ENCODE measurements at places on chromosomes 2 and 18. TPM values are rescaled to one million over a fixed set of nuclear protein-coding genes. Genes with fewer than 3 reads are reported as not detected.

The SOWAHC gene
- total RNA-seq: 24.1 TPM

The FZD7 gene
- 60.7 TPM for total RNA-seq

The SNTG2 gene
- total RNA-seq: 5.2 TPM

The DNAJC27 gene
- total RNA-seq: 8.0 TPM

The MSH6 gene
- 43.0 TPM for total RNA-seq

The CCDC178 gene
- 1.7 TPM for total RNA-seq

The MTX2 gene
- total RNA-seq: 26.2 TPM

The GLI2 gene
- 25.3 TPM for total RNA-seq

The ANKRD30BL gene
- not detected for total RNA-seq

DNA sequence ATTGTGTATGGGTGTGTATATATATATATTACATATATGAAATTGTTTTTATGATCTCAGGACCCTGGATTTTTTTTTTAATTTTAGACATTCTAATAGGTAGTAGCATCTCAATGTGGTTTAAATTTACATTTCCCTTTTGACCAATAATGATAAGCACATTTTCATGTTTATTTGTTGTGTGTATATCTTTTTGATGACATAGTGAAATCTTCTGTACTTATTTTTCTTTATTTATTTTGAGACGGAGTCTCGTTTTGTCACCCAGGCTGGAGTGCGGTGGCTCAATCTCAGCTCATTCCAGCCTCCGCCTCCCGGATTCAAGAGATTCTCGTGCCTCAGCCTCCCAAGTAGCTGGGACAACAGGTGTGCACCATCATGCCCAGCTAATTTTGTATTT lies 35.1 kb upstream of the CYBRD1 start:
- no peak for DNase-seq

DNA sequence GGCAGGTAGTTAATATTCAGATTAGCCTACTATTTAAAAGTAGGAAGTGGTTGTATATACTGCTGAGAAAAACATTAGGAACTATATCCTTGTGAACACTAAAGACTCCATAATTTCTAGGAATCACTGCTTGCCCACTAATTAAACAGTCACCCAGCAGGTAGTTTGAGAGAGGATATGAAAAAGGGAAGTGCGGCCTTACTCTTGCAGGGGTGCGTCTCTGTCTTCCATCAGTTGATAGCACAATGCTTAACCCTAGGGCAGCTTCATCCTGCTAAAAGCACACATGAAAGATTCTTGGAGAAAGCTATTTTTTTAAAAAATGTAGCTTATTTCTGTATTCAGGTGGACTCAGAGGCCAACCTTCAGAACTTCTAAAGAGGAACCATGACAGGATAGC lies 53.1 kb upstream of the ATP5MC3 start:
- DNase-seq: no peak

- no peak for DNase-seq
Measured at GRCh38 chr2:44107086-44107740, 61.5 kb upstream of the PPM1B start.

DNA sequence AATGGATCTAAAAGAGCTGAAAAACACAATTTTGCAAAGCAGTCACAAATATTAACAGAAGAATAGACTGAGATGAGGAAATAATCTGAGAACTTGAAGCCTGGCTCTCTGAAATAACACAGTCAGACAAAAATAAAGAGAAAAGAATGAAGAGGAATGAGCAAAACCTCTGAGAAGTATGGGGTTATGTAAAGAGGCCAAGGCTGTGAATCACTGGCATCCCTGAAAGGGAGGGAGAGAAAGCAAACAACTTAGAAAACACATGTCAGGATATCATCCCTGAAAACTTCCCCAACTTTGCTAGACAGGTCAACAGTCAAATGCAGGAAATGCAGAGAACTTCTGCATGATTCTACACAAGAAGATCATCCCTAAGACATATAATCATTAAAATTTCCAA lies 73.5 kb upstream of the LHCGR start:
- peak; percentile 19 for DNase-seq

- no peak for DNase-seq
Measured at GRCh38 chr2:188478724-188479123, 187.1 kb downstream of the GULP1 start.

DNA sequence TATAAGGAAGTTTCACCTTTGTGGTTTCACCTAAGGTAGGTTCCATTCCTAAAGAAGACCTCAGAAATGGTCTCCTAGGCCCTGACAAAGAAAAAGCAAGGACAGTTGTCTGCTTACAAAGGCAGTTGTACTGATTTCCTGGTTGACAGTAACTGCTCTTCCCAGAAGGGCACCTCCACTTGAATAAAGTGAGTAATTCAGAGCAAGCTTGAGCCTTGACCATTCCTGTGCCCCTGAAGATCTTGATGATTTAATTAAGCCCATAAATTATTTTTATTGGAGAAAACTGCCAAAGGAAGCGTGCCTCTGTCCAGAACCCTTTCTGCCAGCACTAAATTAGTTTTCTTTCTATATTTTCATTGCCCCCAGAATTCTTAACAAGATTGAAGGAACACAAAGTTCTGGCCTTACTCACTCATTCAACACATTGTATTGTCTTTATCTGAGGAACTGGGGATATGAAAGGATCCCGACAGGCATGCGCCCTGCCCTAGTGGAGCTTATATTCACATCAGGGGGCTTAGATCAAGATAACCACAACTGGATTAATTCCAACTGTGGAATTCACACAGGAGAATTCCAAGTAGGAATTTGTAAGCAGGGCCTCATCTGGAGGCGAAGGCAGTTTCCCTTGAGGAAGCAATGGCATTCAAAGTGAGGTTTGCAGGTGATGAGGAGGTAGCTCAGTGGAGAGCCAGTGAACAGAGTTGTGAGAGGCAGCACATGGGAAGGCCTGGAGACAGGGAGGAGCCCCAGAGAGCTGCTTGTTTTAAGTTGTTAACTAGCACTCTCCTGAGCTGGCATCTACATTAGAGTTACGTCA lies 21.2 kb downstream of the PTRHD1 start:
- no peak for DNase-seq

DNA sequence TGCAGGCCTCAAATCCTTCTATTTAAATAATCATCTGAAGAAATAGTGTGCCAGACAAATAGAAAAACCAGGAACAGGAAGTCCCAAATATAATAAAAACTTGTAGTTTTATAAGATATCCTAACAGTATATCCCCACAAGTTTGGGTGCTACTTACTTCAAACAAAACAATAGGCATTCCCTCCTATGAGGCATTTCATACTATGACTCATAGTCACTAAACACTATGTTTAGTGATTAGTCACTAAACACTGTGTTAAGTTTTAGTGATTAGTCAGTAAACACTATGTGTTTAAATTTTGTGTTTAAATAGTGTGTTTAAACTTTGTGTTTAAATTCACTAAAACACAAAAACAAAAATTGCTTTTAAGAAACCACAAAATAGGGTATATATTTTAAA lies 407.0 kb upstream of the CDH19 start:
- DNase-seq: no peak

DNA sequence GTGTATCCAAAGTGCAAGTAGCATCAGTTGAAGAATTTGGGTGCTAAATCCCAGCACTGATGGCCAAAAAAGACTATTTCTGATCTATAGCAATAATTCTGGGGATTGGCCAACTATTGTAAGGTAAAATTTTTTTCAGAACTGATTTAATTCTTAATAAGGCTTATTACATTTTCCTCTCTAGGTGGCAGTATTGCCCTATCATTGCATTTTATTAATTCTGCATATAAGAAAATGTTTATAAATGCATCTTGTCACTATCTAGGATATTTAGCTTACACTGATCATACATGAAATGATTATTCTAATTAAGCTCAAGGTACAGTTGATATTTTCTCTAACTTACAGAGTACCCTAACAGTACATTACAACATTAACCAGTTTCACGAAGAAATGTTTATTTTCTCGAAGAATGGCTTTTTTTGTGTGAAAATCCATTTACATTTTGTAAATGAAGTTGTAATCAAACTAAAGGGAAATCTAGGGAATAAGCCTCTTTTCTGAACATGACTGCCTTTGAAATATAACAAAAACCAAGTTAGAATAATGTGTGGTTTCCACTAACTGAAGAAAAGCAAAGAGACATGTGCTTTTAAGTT lies 11.0 kb downstream of the TTN start:
- DNase-seq: no peak

DNA sequence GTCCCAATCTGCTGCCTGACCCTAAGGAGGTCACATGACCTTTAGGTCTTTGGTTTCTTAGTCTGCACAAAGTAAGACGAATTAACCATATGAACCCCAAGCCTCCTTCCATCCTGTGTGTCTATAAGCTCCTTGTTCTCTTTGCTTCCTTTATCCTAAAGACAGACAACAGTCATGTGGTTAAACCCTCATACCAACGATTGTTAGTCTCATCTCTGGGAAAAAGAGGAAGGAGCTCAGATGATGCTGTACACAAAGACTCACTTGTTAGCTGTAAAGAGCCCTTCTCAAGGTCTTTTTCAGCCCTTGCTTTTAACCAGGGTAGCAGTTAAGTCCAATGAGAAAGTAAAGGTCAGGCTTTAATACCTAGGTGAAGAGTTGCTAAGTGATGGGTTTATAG lies 443.7 kb downstream of the TNS1 start:
- no peak for DNase-seq

DNA sequence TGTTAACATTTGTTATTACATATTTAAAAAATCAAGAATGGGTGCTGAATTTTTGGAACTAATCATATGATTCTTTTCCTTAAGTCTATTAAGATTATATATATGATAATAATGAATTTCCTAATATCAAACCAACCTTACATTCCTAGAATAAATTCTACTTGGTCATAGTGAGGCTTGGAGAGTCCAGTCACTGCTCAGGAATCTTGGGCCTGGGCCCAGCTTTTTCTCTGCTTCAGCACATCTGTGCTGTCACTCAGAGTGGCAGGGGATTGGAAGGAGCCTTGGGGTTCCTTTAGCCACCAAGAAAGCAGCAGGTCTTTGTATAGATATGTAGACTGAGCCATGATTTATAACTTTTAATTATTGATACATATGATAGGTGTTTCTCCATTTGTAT lies 19.9 kb upstream of the ZAP70 start:
- peak; percentile 47 for DNase-seq

- DNase-seq: peak; percentile 66
Measured at GRCh38 chr2:128578406-128579390, 260.0 kb upstream of the HS6ST1 start.

DNA sequence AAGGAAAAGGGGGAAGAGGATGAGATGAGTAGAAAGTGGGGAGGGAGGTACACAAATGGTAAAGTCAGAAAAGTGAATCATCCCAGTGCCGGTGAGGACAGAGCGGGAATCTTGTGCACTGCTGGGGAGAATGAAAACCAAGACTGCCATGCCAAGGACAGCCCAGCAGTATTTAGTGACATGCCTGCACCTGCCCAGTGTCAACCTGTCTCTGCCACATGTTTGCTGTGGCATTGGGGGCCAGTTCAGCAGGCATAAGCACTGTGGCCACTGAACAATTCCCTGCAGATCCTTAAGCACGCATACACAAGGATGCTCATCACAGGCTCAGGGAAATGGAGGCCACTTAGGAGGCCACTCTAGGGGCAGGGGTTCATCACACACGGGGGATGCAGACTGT lies 5.2 kb upstream of the KCNK3 start:
- no peak for DNase-seq

DNA sequence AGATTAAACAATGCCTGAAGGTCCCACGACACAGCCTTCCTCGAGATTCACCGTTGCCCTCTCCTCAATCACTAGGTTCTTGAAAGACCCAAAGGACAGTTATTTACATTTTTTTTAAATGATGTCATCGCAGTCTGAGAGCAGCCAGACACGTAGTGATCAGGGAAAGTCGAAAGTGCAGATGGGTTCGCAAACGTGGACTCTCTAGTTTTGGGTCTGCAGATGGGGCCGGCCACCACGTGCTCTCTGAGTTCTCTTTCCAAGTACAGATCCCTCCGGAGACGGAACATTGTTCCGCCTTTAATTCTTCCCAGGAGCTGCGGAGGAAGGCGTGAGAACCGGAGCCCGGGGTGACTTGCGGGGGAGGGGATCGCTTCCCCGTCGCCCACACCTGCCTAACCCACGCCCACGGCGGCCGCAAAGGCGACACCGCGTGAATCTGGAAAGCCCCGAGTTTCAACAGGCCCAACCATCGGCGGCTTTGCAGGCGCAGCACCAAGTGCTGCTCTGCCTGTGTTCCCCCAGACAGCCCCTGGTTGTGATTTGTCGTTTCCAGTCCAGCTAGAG lies 54.3 kb downstream of the PKDCC start:
- no peak for DNase-seq

GRCh38 chr2:9950521-9951271 lies 797 bp upstream of the GRHL1 start:
- DNase-seq: peak; percentile 91

GRCh38 chr18:24055878-24056277 lies 41.3 kb downstream of the TTC39C start:
- DNase-seq: no peak

- no peak for DNase-seq
Measured at GRCh38 chr18:61448316-61448715, 115.1 kb downstream of the CDH20 start.

GRCh38 chr2:78281164-78281563 lies 744.3 kb upstream of the REG3G start:
- DNase-seq: no peak

GRCh38 chr2:21037671-21038108 lies 6.2 kb downstream of the APOB start:
- DNase-seq: no peak

- DNase-seq: peak; percentile 34
Measured at GRCh38 chr2:111209045-111209514, 88.4 kb downstream of the BCL2L11 start.

- no peak for DNase-seq
Measured at GRCh38 chr2:234463626-234464290, 33.1 kb downstream of the ARL4C start.

DNA sequence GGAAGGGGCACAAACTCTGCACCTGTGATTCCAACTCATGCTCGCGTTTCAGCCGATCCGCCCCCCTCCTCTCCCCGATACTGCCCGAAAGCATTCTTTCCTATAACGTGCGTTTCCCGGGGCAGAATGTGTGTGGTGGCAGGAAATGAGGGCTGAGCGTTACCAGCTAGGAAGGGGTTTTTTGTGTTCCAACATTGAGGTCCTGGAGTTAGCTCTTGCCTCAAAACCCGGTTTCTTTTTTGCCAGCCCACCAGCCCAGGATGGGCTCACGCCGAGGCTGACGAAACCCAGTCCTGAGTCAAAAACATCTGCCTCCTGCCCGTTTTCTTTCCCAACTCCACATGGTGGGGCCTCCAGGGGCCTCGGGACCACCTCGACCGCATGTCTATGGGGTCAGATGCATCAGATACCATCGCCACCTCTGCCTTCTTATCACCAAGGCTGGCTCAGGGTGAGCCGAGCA lies 113.7 kb upstream of the COPS8 start:
- DNase-seq: no peak

Measured in esophagus muscularis mucosa (tissue), 4 donors.